ENCODE measurements at places on chromosomes 7 and 10. TPM values are rescaled to one million over a fixed set of nuclear protein-coding genes. Genes with fewer than 3 reads are reported as not detected.

Gene SFRP4
- 3.2 TPM for total RNA-seq

Gene SPDYE6
- not detected for total RNA-seq

Gene PRSS37
- total RNA-seq = not detected

Gene ADAP1
- 1.2 TPM for total RNA-seq

Gene ERVW-1
- total RNA-seq = not detected

Gene STMP1
- 15.0 TPM for total RNA-seq

Gene FAM25C
- not detected for total RNA-seq

Gene ZNF25
- 13.7 TPM for total RNA-seq

Gene WASL
- 13.0 TPM for total RNA-seq

Gene OTUD1
- total RNA-seq = 4.6 TPM

Gene ANKRD26
- 13.4 TPM for total RNA-seq

Gene TMEM178B
- not detected for total RNA-seq

Gene ATG9B
- 0.11 TPM for total RNA-seq

Gene MKRN1
- 73.8 TPM for total RNA-seq

Gene ORC5
- total RNA-seq = 25.1 TPM

Gene CD36
- 2.6 TPM for total RNA-seq

Gene AKR1C1
- total RNA-seq = 86.1 TPM

Gene ST7
- total RNA-seq = 18.0 TPM

Gene FAM24A
- total RNA-seq = not detected

All from uterine smooth muscle cell (primary cell).